Chondrocyte (in vitro differentiated cells): ENCODE measurements at places on chromosomes 2 and 18. TPM values are rescaled to one million over a fixed set of nuclear protein-coding genes. Genes with fewer than 3 reads are reported as not detected.
A peak's percentile ranks its signal among the peaks of the same experiment; 100 is the strongest.

DNA sequence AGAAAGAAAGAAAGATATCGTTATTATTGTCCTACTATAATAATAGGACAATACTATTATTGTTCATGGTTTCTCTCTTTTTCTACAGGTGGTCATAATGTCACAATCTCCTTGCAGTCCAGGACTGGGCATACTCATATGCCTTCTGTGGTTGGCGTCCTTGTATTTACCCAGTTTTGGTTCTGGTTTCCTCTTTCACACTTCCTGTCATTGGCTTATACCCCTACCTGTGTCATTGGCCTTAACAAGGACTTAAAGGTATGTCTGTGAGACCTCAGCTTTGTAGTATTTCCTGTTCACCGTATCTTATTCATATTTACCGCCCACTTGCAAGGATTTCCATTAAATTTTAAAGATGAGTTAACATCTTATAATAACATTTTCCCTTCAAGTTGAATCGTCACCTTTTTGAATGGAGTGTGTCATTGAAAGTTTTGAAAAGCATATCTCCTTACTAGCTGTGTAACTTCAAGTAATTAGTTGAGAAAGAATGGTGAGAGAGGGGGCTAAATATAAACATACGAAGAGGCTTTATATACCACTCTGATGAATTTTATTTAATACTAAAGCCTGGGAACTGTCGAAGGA, 36.5 kb upstream of the HTR2B start:
- no peak for DNase-seq

GRCh38 chr2:189836644-189837043, 52.4 kb downstream of the PMS1 start:
- DNase-seq: no peak

DNA sequence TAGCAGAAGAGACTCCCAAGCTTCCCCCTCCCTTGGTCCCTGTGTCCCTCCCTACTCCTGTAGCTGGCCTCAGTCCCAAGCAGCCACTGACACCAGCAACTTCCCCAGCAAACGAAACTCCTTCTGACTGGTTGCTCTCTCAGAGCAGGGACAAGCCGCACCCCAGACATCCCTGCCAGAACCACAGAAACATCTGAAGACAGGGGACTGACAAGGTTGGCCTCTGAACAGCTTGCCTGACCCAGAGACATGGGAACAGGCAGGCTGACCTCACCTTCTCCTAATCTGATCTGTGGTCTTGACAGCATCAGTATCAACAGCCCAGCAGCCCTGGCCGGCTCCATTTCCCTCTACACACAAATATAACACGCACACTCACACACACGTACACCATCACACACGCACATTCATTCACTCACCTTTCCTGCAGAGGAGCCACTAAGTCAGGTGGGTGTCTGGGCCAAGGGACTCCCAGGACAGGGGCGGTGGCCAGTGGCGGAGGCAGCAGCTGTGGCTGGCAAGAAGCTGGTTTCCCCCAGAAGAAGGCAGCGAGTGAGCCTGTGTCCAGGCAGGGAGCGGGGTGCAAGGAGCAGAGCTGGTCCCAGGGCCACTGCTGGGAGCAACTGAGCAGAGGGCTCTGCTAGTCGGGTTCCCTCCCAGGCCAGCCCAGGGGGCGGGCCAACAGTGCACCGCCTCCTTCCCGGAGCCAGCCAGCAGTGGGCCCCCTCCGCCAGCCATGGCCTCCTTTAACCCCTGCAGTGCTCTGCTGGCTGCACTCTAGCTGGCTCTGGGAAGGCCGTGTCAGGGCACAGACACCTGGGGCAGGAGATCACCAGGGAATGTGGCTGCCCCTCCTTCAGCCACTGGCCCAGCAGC, 59.1 kb downstream of the TNS1 start:
- DNase-seq: peak; percentile 95

GRCh38 chr2:2830576-2830975, 499.5 kb upstream of the MYT1L start:
- DNase-seq: no peak

- no peak for DNase-seq
Observed at GRCh38 chr18:45528712-45529336, 86.5 kb upstream of the SLC14A2 start.

DNA sequence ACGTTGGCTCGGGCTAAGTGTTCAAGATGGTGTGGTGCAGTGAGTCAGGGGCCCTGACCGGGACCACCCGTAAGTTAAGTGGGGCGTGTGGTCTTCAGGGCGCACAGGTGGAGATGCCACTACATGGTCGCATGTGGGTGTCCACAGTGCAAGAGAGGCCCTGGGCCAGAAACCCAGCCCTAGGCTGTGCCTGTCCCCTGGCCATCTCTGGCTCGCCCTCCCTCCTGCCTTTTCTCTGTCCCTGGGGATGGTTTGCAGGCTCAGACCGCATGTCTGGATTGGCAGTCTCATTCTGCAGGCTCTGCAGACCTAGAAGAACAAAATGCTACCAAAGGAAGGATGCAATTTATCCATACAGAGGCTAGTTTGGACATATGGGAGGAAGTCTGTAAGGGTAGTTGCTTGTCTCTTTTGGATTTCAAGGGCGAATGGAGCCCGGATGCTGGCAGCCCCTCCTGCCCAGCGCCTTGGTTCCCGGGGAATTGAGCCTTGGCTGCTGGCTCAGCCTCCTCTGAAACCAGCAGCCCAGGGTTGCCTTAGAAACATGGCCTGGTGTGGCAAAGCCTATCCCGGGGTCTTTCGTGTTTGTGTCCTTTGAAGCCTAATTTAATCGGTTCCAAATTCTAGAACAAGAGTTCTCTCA, 417.5 kb upstream of the HS6ST1 start:
- DNase-seq: no peak

DNA sequence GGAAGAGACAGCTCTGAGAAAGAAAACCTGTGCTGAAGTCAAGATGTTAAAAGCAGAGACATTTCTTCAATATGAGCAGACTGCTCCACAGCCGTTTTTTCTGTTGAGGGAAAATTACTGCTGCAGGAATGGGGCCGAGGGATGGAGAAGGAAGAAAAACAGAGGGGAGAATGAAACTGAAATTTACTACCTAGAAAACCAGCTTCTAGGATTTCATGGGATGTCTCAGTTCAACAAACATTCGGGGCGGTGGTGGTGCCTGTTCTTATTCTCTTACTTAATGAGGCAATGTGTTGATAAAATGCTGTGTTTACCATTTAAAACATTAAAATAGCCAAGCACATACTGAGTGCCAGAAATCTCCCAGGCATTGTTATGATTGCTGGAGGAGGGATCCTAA, 557.1 kb upstream of the MEX3C start:
- no peak for DNase-seq

GRCh38 chr2:156666130-156666785, 230.1 kb downstream of the GPD2 start:
- no peak for DNase-seq

GRCh38 chr2:86319700-86320580, 17.5 kb downstream of the REEP1 start:
- no peak for DNase-seq

DNA sequence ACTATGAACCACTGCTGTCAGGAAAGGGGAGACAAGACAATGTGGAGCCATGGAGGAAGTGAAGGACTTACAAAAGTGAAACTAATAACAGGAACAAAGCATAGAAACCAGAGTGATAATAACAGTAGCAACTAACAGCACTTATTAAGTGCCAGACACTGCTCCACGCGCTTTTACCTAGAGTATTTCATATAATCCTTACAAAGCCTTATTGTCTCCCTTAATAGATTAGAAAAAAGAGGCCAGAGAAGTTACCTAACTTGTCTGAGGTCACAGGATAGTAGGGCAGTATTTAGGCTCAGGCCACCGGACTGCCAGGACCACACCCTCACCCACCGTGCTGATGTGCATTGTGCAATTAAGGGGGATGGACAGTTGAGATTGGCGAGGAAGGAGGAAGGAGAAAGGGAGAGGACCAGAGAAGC, 98.6 kb upstream of the NFU1 start:
- DNase-seq: no peak

- no peak for DNase-seq
Observed at GRCh38 chr2:227608561-227609338, 5.9 kb downstream of the SCYGR3 start.

DNA sequence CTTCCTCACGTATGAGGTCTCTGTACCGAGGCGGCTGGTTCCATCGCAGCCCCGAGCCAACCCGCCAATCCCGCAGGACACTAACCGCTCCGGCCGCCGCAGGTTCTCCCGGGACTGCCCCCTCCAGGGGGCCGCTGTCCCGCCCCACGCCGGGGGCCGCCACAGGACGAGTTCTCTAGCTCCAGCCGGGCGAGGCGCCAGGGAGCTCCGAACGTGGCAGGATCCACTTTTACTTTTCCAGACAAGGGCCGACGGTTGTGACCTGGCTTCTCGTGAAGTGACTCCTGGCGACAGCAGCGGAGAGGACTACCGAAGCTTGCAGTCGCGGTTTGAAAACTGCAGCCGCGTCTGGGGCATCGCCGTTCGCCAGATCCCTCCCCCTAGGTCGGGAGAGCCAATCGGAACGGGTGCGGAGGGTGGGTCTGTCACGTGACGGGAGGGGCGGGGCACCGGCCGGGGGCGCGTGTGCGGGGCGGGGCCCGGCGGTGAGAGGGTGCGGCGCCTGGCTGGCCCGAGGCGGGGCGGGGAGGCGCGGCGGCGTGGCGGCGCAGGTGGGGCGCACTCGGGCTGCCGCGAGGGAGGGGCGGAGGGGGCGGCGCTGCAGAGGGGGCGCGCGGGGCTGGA, at the start of gene STK17B:
Gene STK17B (minus strand): TSS at position 331 of the 624 bp plus-strand sequence. CDS start 8,195 bp downstream, outside the sequence.
- DNase-seq: peak; percentile 95

GRCh38 chr2:237228281-237228625, 142.6 kb downstream of the COPS8 start:
- DNase-seq: no peak

DNA sequence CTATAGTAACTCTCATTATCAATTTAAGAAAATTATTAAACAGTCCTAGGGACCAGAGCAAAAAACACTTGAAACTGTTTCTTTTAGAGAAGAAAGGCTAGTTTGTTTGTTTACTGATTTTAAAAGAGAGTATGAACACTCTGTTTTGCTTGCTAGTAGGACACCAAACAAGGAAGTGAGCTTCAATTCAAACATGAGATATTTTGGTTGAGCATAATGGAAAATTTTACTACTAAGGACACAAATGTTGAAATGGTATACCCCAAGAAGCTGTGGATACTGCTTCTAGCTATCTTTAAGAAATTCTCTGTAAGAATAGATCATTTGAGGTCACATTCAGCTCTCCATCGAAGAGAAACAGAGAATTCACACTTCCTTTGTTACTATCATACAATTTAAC, 216.3 kb upstream of the SMAD7 start:
- no peak for DNase-seq

DNA sequence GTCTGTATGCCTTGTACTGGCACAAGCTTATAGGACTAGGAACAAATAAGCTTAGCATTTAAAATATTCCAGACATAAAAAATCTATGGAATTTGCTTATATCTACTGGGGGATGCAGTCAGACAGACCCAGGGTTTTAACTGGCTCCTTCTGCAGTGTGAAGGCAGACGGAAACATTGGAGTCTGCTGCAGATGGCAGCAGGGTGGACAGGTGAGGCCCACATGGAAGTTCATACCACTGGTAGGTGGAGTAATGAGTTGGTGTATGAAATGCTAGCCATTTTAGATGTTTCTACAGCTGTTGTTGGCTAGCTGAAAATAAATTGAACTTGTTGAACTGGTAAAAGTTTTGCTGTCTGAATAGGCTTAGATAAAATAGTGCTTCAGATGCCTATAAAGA, 17.7 kb downstream of the SPTBN1 start:
- DNase-seq: no peak

GRCh38 chr2:121475811-121476571, 54.7 kb upstream of the RNU4ATAC start:
- DNase-seq: no peak

DNA sequence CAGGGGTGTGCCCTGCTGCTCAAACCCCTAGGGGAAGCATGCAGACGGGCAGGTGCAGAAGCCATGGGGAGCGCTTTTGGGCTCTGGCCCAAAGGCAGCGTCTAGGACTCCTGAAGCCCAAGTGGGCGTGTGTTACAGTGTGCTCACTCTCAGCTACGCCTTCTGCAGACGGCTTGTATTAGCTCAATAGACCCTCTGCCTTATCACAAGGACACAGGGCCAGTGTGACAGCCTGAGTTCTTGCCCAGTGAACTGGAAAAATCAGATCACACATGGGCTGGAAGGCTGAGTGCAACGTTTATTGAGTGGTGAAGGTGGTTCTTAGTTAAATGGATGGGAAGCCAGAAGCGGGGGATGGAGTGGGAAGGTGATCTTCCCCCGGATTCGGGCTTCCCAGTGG, 210.9 kb downstream of the CDH20 start:
- DNase-seq: no peak

GRCh38 chr2:61357681-61358080, 113.2 kb downstream of the USP34 start:
- DNase-seq: no peak

GRCh38 chr2:47088371-47089082, 66.6 kb downstream of the STPG4 start:
- DNase-seq: no peak

DNA sequence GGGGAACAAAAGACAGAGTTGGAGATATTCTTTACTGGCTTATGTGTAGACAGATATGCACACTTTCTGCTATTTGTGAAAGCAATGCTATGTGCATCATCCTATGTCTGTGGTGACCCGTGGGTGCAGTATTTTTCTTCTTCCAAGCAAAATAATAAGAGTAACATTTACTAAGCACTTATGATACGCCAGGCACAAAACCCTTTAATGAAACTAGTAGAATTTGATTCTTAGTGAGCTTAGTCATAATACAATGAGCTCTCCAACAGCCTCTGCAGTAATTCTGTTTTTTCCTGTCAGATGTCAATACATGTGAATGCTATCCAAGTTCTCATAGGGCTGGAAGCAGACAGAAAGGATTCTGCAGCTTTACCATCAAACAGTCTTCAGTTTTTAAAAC, 130.6 kb downstream of the RAD51AP2 start:
- DNase-seq: no peak

GRCh38 chr2:11457935-11458334, 8.0 kb downstream of the E2F6 start:
- no peak for DNase-seq

The RANBP2 gene
- 48.8 to 67.6 TPM (median 52.7 TPM) in 3 replicates for total RNA-seq

The CAPN13 gene
- not detected in 3 replicates for total RNA-seq

The SERPINB10 gene
- total RNA-seq: not detected in 3 replicates

The STON1 gene
- 8.7 to 18.0 TPM (median 9.6 TPM) in 3 replicates for total RNA-seq

The TET3 gene
- total RNA-seq: 13.1 to 32.2 TPM (median 31.8 TPM) in 3 replicates

The ALKAL2 gene
- 150 to 164 TPM (median 154 TPM) in 3 replicates for total RNA-seq

The CAPN14 gene
- total RNA-seq: 0.10 to 0.39 TPM (median 0.15 TPM) in 3 replicates

The GCG gene
- total RNA-seq: 0.31 TPM in 1 of 3 replicates, not detected in the others

The FRZB gene
- 13.8 to 31.6 TPM (median 15.0 TPM) in 3 replicates for total RNA-seq

The TACR1 gene
- total RNA-seq: not detected in 3 replicates

The UGT1A3 gene
- not detected in 3 replicates for total RNA-seq

The REG1B gene
- not detected in 3 replicates for total RNA-seq

The FBXO41 gene
- total RNA-seq: 1.6 to 4.0 TPM (median 3.6 TPM) in 3 replicates

The GAD1 gene
- not detected in 3 replicates for total RNA-seq
